ENCODE measurements at places on chromosomes 6 and 20.
A peak's percentile ranks its signal among the peaks of the same experiment; 100 is the strongest.

- no peak for DNase-seq
Measured at GRCh38 chr6:21180155-21180554, 413.4 kb upstream of the SOX4 start.

GRCh38 chr6:154895841-154896240 is 99.3 kb upstream of the TIAM2 start:
- DNase-seq: no peak

GRCh38 chr6:151075527-151075926 is 164.2 kb upstream of the AKAP12 start:
- peak; percentile 86 for DNase-seq

GRCh38 chr6:163965426-163966348 is 551.2 kb downstream of the QKI start:
- peak; percentile 42 for DNase-seq

DNA sequence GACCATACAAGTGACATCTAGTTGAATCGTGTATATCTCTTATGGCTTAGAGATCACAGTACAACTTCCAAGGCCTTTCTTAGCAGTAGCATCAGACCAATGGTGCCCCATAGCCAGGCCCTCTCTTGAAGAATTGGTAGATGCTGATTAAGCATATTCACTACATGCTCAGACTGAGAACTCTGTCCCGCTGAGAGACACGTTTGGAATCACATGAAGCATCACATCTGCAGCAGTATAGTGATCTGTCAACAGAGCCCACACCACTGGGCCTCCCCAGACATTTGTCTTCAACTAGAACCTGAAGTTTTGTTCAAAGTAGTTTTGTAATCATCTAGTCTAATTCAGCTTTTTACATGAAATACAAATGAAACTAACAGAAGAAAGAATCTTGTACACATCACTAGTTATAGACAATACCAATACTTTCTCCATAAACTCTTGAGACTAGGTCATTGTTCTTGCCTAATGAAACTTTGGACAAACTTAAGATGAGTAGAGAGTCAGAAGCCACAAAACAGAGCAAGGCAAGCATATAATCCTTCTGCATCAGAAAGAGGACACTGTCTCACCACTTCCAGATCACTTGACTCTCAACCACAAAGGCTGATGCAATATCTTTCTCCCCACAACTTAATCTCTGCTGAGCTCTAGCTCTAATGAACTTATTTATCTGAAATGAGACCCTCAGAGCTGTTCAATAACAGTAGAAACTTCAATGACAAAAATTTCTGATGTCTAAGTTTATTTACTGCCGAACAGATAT is 182.7 kb downstream of the TBX18 start:
- DNase-seq: peak; percentile 78

- peak; percentile 65 for DNase-seq
Measured at GRCh38 chr20:59835448-59836395, 97.7 kb downstream of the SYCP2 start.

DNA sequence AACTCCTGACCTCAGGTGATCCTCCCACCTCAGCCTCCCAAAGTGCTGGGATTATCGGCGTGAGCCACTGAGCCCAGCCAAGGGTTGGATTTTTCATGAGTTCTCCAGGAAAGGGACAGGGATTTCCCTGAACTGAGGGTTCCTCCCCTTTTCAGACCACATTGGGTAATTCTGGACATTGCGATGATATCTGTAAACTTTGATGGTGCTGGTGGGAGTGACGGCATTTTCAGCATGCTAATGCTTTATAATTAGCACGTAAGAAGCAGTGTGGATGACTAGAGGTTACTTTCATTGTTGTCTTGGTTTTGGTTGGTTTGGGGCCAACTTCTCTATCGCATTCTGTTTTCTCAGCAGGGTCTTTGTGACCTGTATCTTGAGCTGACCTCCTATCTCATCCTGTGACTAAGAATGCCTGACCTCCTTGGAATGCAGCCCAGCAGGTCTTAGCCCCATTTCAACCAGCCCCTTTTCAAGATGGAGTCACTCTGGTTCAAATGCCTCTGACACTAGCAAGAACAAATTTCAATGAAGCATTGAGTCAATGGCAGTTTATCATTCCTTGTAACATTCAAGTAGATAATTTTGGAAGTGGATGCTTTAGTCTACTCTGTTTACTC is 156.5 kb downstream of the TTLL2 start:
- no peak for DNase-seq

DNA sequence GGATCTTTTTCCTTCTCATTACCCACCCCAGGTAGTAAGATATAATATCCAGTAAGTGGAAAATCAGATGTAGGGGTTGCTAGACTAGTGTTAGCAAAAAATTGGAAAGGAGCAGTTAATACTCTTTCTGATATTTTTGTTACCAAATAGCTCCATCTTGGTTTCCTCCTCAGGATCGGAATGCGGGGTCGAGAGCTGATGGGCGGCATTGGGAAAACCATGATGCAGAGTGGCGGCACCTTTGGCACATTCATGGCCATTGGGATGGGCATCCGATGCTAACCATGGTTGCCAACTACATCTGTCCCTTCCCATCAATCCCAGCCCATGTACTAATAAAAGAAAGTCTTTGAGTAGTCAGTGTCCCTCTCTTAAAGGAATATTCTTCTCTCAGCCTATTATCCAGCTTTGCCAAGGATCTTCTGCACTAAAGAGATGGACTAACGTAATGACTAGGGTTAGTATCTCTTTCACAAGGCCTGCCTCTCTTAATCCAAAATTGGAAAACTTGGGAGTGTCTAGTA is 1.5 kb downstream of the ROMO1 start:
- no peak for DNase-seq

GRCh38 chr20:25408170-25408547 is 686 bp downstream of the GINS1 start:
- no peak for DNase-seq

GRCh38 chr6:35296931-35297600 is 552 bp upstream of the DEF6 start:
- DNase-seq: no peak

DNA sequence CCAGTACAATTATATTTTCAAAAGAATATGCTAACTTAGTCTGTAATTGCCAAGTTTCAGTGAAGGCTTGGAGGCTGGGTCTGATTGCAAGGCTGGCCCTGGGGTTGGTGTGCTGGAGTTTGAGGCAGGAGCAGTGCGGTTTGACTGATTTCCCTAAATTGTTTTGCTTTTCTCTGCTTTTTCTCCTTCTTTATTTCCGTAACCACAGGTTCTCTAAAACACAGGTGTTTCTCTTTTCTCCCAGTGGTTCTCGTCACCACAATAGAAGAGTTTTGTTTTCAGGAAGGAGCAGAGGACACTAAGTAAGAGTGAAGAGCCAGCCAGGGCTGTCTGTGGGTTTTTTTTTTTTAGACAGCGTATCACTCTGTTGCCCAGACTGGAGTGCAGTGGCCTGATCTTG is 8.2 kb upstream of the SNX9 start:
- no peak for DNase-seq

- no peak for DNase-seq
Measured at GRCh38 chr6:5850848-5851255, 155.9 kb downstream of the NRN1 start.

DNA sequence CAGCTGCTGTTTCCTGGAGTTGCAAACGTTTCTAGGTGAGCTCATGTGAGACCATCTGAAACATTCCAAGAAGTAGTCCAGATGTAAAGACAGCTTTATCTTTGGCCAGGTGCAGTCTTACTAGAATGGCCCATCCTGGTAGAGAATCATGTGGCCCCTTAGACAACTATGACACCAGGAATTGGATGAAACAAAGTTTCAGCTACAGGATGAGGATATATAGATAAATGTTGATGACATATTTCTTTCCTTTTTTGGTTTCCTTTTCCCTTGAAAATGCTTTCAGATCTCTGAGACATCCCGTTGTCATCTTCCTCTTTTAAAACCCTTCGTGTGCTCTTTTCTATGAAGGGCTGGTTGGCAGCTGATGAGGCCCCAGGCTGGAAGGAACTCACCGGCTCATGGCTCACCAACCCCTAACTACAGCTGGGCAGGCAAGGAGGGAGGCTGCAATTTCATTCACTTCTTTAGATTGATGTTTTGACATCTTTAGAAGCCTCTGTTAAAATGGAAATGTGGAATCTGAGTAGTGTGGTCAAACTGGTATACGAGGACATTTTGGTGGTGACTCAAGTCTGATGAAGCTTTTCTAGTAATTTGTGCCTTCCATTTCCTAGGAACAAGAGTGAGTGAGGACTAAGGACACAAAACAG is 167.9 kb upstream of the TNFAIP3 start:
- peak; percentile 44 for DNase-seq

- no peak for DNase-seq
Measured at GRCh38 chr20:56842056-56842455, 212.9 kb downstream of the TFAP2C start.

DNA sequence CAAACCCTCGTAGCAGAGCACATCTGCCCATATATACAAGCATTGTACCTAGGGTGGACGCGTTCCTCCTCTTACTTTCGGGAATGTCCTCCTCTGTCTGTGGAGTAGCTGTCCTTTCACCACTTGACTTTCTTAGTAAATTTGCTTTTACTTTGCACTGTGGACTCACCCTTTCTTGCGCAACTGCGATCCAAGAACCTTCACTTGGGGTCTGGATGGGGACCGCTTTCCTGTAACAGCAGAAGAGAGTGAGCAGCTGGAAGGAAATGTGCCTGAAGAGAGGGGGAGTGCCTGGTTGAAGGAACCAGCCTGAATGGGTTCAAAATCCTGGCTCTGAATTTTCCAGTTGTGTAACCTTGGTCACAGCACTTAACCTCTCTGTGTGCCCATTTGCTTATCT is 40.1 kb upstream of the PMEPA1 start:
- DNase-seq: no peak

DNA sequence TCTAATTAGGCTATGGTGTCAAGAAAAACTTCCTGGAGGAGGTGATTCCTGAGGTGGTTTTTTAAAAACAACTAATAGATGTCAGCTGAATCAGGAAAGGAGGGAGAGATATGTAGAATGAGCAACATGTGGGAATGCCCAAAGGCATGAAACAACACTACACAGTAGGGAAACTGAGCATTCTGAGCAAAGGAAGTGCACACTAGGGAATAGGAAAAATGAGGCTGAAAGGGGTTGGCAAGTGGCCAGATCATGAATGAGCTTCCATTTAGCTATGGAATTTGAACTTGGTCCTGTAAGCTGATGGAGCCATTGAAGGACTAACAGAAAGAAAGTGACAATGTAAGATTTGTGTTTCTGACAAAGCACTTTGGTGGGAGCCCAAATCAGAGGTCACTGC is 16.9 kb upstream of the SLC35F1 start:
- no peak for DNase-seq

DNA sequence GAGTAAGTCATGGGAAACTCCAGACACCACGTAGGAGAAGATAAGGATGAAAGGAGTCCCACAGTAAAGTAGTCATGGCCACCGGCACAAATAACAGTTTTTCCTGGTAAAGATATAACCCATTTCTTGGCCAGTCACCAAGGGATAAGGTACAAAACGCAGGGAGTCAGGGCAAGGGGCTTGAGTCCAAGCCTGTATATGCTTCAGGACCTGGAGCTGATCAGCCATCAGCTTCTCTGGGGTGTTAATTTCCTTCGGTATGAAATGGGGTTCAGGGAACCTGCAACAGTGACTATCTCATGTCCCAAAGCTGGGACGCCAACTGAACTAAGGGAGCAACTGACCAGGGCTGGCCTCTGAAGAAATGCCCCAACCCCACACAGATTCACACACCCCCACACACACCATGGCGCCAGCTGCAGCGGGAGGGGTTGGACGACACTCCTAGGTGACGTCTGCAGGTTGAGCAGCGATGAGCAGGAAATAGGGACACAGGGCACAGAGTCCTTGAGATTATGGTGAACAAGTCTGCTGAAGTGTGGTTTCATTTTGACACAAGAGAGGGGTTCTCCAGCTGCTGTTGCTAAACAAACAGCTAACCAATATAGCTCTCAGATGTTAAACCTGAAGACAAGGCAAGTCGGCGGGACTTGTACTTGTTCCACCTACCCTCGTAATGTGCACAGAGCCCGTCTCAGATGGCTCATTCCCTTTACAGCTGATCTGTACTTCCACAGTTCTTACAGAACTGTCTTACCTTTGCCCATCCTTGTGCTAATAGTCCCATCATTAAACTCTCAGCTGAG is 7.4 kb upstream of the ADTRP start:
- DNase-seq: no peak

- no peak for DNase-seq
Measured at GRCh38 chr6:3109761-3110160, 8.8 kb upstream of the BPHL start.

DNA sequence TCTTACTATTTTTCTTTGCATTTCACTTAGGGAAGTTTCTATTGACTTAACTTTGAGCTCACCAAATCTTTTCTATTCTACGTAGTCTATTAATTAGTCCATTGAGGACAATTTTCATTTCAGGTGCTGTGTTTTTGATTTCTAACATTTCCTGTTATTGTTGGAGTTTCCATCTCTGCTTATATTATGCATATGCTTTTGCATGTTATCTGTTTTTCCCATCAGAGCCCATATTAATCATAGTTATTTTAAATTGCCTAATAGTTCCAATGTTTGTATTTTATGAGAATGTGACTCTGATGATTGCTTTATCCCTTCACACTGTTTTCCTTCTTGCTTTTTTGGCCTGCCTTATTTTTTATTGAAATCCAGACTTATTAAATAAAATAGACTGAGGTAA is 414.5 kb upstream of the OPRM1 start:
- DNase-seq: no peak

GRCh38 chr6:81806793-81807565 is 54.5 kb upstream of the TENT5A start:
- no peak for DNase-seq

DNA sequence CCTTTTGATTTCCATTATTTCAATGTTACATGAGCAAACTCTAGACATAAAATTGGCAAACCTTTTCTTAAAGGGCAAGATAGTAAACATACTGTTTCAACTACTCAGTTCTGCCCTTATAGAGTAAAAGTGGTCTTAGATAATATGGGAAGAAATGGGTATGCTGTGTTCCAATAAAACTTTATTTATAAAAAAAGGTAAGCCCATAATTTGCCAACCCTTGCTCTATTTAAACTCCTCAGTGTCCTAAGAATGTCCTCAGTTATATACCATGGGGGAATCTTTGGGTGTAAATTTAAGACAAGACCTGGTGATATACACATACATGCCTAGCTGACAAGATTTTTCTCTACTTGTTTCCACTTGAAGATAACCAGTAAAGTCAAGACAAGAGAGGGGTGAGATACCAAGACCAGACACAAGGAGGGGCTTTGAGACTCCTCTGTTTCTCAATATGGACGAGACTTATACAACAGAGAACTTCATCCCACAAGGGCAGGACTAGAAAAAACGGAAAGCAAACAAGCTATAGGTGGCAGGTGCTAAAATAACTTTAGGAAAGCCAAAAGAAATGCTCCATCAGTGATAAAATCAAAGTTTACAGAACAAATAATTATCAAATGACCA is 10.5 kb downstream of the SNX3 start:
- DNase-seq: peak; percentile 9

GRCh38 chr6:111552958-111553357 is 52.7 kb downstream of the TRAF3IP2 start:
- DNase-seq: no peak

GRCh38 chr20:25293910-25294458 is 46.1 kb downstream of the PYGB start:
- no peak for DNase-seq
